IMR-90 (cell line): ENCODE measurements at places on chromosomes 2 and 18.

DNA sequence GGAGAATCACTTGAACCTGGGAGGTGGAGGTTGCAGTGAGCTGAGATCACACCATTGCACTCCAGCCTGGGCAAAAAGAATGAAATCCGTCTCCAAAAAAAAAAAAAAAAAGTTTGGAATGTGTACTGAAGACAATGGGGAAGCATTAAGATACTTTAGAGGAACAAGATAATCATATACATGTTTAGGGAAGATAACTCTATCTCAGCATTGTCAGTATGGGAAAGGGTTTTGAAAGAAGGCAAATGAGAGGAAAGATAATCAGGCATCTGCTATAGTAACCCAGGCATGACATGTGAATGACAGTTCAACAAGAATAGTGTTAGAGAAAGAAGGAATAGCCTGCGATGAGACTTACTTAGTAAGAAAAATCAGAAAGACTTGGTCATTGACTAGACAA, 112.0 kb downstream of the ATAD2B start:
- DNase-seq = no peak
- H3K4me1 ChIP-seq = no peaks in the 10 kb centered on the region
- no peak overlapping the region for H3K27ac ChIP-seq
- peaks cover 3% of the 10 kb centered on the region for H3K36me3 ChIP-seq
- no peaks in the 10 kb centered on the region for H3K27me3 ChIP-seq
- H3K4me3 ChIP-seq = no peak overlapping the region

GRCh38 chr2:190023860-190024259, 38.7 kb downstream of the MSTN start:
- no peaks in the 10 kb centered on the region for H3K4me1 ChIP-seq
- H3K4me3 ChIP-seq = no peak overlapping the region
- peaks cover 3% of the 10 kb centered on the region for H3K27me3 ChIP-seq
- H3K36me3 ChIP-seq = no peaks in the 10 kb centered on the region
- DNase-seq = peak; percentile 49
- no peak overlapping the region for H3K27ac ChIP-seq

DNA sequence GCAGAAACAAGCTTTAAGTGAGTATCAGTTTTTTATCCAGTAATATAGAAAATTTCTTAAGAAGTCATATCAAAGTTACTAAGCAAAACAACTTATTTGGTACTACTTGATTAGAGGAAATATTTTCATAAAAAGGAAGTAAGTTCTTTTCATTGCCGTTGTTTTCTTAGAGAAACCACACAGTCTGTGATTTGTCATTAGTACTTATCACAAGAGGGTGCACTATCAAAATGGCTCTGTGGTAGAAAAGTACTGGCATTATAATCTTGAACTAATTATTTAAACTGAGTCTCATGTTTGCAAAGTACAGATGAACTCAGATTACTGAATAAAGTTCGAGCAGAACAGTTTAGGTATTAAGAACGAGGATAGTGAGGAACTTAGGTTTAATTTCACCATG, 93.4 kb downstream of the IKZF2 start:
- no peak overlapping the region for H3K27ac ChIP-seq
- DNase-seq = no peak
- H3K27me3 ChIP-seq = no peaks in the 10 kb centered on the region
- H3K4me3 ChIP-seq = no peak overlapping the region

DNA sequence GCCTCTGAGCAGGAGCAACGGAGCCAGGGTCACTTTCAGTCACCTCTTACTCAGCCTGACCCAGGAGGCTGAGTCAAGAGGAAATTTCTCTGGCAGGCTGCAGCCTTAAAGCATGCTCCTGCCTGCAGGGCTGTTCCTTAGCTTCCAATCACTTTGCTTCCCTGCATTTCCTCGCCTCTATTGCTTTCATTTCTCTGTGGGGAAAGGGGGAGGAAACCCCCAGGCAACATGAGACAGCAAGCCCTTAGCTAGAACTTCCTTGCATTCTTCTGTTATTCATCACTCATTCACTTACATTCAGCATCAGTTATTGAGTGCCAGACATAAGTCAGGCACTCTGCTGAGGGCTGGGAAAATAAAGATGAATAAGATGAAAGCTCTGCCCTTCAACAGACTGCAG, 13.0 kb downstream of the XDH start:
- no peaks in the 10 kb centered on the region for H3K36me3 ChIP-seq
- no peak overlapping the region for H3K4me3 ChIP-seq
- peaks cover 10% of the 10 kb centered on the region; the same call in 1 of the 2 replicates for H3K4me1 ChIP-seq
- peak; percentile 96 for DNase-seq
- no peak overlapping the region for H3K27ac ChIP-seq

- no peaks in the 10 kb centered on the region for H3K36me3 ChIP-seq
- no peaks in the 10 kb centered on the region for H3K27me3 ChIP-seq
- no peak for DNase-seq
- H3K27ac ChIP-seq = no peak overlapping the region
Observed at GRCh38 chr2:43133708-43134570, 92.5 kb downstream of the ZFP36L2 start.

DNA sequence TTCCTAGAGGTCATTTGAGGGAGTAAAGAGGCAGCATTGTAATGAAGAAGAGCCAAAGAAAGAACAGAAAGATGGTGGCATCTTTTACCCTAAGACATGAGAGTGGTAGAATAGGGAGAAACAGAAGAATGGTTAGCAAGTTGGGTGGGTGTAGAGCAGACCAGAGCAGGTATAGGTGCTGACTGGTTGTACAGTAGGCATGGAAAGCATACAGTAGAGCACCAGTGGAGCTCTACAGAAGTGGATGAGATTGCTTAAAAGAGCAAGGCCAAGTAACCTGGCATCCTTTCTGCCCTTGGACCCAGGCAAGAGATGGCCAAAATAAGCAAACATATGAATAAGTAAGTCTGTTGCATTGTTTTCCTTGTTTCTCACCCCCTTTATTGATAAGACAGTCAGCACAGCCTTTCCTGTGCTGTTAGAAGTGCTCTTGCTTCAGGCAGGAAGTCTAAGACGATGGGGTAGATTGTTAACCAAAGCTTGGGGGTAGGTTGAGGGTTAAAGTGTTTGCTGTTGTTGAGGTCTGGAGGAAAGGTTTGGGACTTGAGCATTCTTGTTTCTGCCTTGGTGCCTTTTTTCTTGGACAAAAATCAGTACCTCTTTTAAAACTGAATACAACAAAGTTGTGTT, 76.9 kb downstream of the DIS3L2 start:
- no peaks in the 10 kb centered on the region for H3K27me3 ChIP-seq
- H3K4me1 ChIP-seq = 0 out of 2 replicates have a peak, but pooled peaks cover 1% of the 10 kb centered on the region
- no peaks in the 10 kb centered on the region for H3K36me3 ChIP-seq
- no peak overlapping the region for H3K27ac ChIP-seq
- no peak overlapping the region for H3K4me3 ChIP-seq

GRCh38 chr18:21444465-21445212, 155.9 kb downstream of the ESCO1 start:
- H3K27me3 ChIP-seq = peaks cover 6% of the 10 kb centered on the region
- no peak overlapping the region for H3K27ac ChIP-seq
- H3K4me3 ChIP-seq = no peak overlapping the region
- no peaks in the 10 kb centered on the region for H3K36me3 ChIP-seq

DNA sequence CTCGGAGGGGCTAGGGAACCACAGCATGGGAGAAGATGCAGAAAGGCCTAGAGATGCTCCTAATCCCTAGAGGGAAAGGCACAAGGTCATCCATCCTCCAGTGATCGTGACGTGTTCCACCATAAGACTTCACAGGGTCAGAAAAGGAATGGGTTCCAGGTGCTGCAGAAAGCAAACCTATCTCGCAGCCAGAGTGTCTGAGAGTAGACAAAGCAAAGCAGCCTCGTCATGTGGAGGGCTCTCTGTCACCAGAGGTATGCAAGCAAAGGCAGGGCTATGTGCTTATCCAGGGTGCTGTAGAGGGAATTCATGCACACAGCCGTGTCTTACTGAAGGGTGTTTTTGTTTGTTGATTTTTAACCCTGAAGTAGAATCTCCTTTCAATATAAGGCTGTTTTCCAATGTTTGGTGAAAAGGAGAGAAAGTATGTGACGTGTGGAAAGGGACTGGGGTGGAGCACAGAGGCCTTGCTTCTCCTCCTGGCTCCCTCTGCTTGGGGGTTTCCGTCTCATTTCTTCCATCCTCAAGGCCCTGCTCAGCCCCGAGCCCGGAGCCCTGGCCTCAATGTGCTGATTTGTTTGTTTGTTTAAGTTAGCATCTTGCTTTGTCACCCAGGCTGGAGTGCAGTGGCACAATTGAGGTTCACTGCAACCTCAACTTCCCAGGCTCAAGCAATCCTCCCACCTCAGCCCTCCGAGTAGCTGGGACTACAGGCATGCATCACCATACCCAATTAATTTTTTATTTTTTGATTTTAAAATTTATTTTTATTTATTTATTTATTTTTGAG, 3.0 kb downstream of the GPR55 start:
- no peak overlapping the region for H3K4me3 ChIP-seq
- H3K27ac ChIP-seq = no peak overlapping the region
- H3K27me3 ChIP-seq = peaks cover 31% of the 10 kb centered on the region
- DNase-seq = no peak
- no peaks in the 10 kb centered on the region for H3K4me1 ChIP-seq

DNA sequence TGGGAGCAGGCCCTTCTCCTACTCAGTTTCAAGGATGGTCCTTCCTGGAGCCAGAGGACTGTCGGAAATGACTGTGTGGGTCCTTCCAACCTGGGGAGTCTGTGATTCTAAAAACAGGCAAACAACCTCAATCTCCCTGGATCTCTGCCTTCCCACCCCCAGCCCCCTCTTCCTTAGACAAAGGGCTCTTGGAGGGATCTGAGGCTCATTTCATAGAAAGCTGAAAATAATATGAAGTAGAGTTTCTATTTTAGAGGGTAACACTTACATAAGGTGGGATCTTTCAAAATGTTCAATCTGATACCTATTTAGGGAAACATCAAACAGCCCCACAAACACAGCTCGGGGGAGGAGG, 69.4 kb downstream of the RHOB start:
- peaks cover 16% of the 10 kb centered on the region for H3K4me1 ChIP-seq
- H3K4me3 ChIP-seq = no peak overlapping the region
- no peaks in the 10 kb centered on the region for H3K27me3 ChIP-seq
- no peak overlapping the region for H3K27ac ChIP-seq
- H3K36me3 ChIP-seq = no peaks in the 10 kb centered on the region

GRCh38 chr2:160940699-160941098, 219.5 kb upstream of the TANK start:
- no peak overlapping the region for H3K27ac ChIP-seq
- no peaks in the 10 kb centered on the region for H3K36me3 ChIP-seq
- no peaks in the 10 kb centered on the region for H3K27me3 ChIP-seq
- no peak overlapping the region for H3K4me3 ChIP-seq
- DNase-seq = peak; percentile 38
- H3K4me1 ChIP-seq = no peaks in the 10 kb centered on the region

- H3K4me1 ChIP-seq = peaks cover 29% of the 10 kb centered on the region
- H3K27me3 ChIP-seq = no peaks in the 10 kb centered on the region
- DNase-seq = peak; percentile 33
- H3K4me3 ChIP-seq = no peak overlapping the region
- no peaks in the 10 kb centered on the region for H3K36me3 ChIP-seq
Observed at GRCh38 chr2:100755441-100755840, 64.5 kb upstream of the NPAS2 start.

DNA sequence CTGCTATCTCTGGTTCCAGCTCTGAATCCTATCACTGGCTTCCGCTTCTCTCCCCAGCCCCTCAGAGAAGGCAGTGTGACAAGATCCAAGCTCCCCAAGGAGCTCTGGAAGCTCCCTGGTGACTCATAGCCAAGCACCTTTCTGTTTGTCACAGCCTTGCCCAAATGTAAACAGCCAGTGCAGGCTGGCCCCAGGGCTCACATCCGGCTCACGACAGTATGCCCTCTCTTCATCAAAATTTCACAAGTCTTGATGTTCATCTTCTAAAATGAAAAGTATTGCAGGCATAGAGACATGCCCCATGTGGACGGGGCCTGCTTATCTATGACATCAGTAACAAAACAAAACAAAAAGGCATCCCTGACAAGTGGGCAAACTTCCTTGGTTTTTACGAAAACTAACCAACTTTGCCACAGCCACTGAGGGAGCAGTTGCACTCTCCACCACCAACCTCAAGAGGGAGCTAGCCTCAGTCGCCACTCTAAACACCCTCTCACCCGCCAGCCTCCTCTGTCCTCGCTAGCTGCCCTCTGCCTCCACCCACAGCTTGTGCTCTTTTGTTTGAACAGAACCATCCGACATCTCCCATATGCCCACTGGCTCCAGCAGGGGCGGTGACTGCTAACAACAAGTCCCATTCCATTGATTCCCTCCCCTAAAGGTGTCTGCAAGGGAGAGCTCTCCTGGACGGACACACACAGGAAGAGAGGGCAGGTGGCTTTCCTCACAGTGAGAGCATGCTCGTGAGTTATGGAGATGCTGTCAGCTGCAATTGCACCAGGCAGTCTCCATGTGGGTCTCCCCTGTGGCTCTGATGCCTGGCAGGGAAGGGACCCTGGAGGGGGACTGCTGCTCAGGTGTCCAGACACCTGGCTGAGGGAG, 71.0 kb upstream of the DAPL1 start:
- no peak overlapping the region for H3K27ac ChIP-seq
- H3K4me3 ChIP-seq = no peak overlapping the region
- peaks cover 2% of the 10 kb centered on the region; the same call in 1 of the 2 replicates for H3K4me1 ChIP-seq
- H3K36me3 ChIP-seq = no peaks in the 10 kb centered on the region
- peaks cover 2% of the 10 kb centered on the region; the same call in 1 of the 2 replicates for H3K27me3 ChIP-seq

DNA sequence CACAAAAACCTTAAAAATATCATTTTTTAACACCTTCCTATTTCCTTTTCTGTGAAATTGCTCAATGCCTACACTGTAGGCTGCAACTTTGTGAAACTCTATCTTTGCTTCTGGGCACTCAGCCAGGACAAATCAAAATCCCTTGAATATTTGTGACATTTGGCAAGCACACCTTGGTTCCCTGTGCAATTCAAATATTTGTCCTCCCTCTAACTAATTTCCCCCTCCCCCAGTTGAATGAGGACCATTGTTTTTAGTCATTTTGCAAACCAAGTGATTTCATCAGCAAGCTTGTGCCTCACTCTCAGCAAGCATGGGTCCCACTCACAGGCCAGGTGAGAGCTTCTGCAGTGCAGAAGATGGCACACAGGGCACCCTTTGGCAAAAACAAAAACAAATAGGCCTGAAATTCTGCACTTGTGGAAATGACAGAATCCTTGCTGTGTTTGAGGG, 541.5 kb downstream of the CNTNAP5 start:
- no peaks in the 10 kb centered on the region for H3K27me3 ChIP-seq
- H3K27ac ChIP-seq = no peak overlapping the region
- no peak for DNase-seq

DNA sequence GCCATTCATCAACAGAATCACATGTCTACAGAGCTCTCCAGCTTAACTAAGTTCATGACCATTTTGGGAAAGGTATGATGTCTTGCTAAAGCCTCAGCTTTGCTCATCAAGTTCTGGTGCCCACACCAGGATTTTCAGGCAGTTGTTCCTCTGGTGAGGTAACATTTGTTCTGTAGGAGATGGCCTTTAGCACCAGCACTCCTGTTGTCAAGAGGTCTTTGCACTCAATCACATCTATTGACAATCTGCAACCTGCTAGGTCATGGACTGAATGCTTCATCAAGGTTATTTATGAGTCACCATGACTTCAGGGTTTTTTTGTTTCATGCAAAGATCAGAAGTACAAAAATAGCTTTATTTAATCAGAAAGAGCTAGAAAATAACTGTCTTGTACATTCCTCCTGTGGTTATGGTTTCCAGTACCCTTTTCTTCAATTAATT, 36.6 kb upstream of the VIT start:
- peaks cover 7% of the 10 kb centered on the region for H3K4me1 ChIP-seq
- no peaks in the 10 kb centered on the region for H3K36me3 ChIP-seq
- DNase-seq = peak; percentile 30
- H3K27me3 ChIP-seq = no peaks in the 10 kb centered on the region
- H3K4me3 ChIP-seq = no peak overlapping the region
